Activated T-helper 1 cell treated with anti-CD3 and anti-CD28 coated beads, Interleukin-12 subunit alpha, Interleukin-12 subunit beta, Interleukin-2, Interleukin-4 antibody, amounts not matched to agents 30 ng/mL and 10 ng/mL and 1 ng/mL, durations not matched to agents 14 hours and 24 hours and 36 hours (primary cell): ENCODE measurements at places on chromosomes 1 and 21. TPM values are rescaled to one million over a fixed set of nuclear protein-coding genes. Genes with fewer than 3 reads are reported as not detected.

PTPRU gene
- total RNA-seq, result 0.67 and 0.76 TPM in 2 replicates

LORICRIN gene
- not detected in 2 replicates for total RNA-seq

COL6A2 gene
- 1.4 and 2.1 TPM in 2 replicates for total RNA-seq

FAM177B gene
- 0.49 TPM in 1 of 2 replicates, not detected in the other for total RNA-seq

LDLRAD2 gene
- not detected in 2 replicates for total RNA-seq
